ENCODE measurements at places on chromosomes 3 and 15. TPM values are rescaled to one million over a fixed set of nuclear protein-coding genes. Genes with fewer than 3 reads are reported as not detected.

Gene VIPR1
- total RNA-seq, result 9.6 TPM

Gene C2CD4A
- 0.23 TPM for total RNA-seq

Gene MITF
- total RNA-seq, result not detected

Gene GPR62
- total RNA-seq, result not detected

Gene KNL1
- 54.2 TPM for total RNA-seq

Gene RBP2
- total RNA-seq, result not detected

Gene B3GALNT1
- 3.9 TPM for total RNA-seq

DNA sequence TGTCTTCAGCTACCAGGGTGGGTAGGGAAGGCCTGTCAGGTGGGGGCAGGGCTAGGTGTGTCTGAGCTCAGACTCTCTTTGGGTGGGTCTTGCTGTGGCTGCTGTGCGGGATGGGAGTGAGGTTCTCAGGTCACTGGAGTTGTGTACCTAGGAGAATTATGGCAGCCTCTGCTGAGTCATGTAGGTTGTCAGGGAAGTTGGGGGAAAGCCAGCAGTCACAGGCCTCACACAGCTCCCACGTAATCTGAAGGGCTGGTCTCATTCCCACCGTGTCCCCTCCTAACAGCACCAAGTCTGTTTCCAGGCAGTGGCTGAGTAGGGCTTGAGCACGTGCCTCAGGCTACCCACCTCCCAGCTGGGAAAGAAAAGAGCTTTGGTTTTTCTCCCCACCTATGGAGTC lies 67.0 kb downstream of the CHCHD4 start:
- H3K4me3 ChIP-seq, result no peak overlapping the region
- no peak for DNase-seq
- H3K36me3 ChIP-seq, result no peaks in the 10 kb centered on the region
- H3K4me1 ChIP-seq, result no peaks in the 10 kb centered on the region
- H3K27ac ChIP-seq, result no peak overlapping the region
- H3K27me3 ChIP-seq, result no peaks in the 10 kb centered on the region

- no peak overlapping the region for H3K27ac ChIP-seq
- H3K4me1 ChIP-seq, result no peaks in the 10 kb centered on the region
- H3K4me3 ChIP-seq, result no peak overlapping the region
- no peak for DNase-seq
These were observed 114.1 kb upstream of the PPP2R3A start for GRCh38 chr3:135851201-135852081.

DNA sequence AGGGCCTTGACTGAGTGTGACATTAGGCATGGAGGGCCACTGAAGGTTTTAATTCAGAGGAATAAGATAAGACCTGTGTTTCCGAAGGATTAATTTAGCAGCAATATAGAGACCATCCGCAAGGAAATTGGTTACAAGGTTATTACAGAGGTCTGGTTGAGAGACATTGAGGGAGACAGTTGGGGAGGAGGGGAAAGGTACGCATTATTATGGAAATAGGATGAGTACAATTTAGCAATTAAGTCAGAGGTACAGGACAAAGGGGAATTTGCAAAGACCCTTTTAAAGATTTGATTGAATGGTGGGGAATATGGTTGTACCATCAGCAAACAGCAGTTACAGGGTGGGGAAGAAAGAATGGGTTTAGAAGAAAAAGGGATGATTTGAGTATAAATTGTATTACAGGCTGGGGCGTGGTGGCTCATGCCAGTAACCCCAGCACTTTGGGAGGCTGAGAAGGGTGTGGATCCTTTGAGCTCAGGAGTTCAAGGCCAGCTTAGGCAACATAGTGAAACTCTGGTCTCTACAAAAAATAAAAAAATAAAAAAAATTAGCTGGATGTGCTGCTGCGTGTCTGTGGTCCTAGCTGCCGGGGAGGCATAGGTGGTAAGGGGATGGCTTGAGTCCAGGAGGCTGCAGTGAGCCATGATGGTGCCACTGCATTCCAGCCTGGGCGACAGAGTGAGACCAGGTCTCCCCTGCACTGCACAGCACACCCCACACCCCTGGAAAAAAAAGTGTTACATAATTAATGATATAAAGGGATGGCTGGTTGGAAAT lies 11.3 kb downstream of the ARL8B start:
- H3K4me1 ChIP-seq, result peaks cover 29% of the 10 kb centered on the region
- H3K4me3 ChIP-seq, result no peak overlapping the region
- peaks cover 8% of the 10 kb centered on the region for H3K36me3 ChIP-seq
- DNase-seq, result no peak
- H3K27ac ChIP-seq, result no peak overlapping the region

DNA sequence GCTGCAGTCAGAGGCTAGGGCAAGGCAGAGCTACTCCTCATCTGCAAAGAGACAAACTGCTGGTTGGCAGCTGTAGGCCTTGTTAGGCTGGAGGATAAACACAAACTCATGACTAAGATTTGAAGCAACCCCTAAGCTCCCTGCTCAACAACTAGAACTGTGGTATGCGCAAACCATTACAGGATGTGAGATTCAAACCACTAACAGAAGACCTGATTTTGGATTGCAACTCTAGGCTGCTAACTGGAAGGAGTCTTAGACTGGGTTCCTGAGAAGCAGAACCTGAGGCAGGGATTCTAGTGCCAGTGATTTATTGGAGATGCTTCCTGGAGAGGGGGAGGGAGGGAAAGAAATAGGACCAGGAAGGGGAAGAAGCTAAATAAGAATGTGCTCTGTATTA lies 22.5 kb downstream of the CCR4 start:
- H3K4me3 ChIP-seq, result peak overlapping the region; percentile 6
- H3K4me1 ChIP-seq, result peaks cover 60% of the 10 kb centered on the region
- peaks cover 29% of the 10 kb centered on the region for H3K36me3 ChIP-seq
- no peaks in the 10 kb centered on the region for H3K27me3 ChIP-seq
- peak overlapping the region; percentile 90 for H3K27ac ChIP-seq

- no peak overlapping the region for H3K27ac ChIP-seq
- peaks cover 34% of the 10 kb centered on the region for H3K4me1 ChIP-seq
- no peak overlapping the region for H3K4me3 ChIP-seq
These were observed 14.8 kb downstream of the LYSMD4 start for GRCh38 chr15:99718421-99718820.

DNA sequence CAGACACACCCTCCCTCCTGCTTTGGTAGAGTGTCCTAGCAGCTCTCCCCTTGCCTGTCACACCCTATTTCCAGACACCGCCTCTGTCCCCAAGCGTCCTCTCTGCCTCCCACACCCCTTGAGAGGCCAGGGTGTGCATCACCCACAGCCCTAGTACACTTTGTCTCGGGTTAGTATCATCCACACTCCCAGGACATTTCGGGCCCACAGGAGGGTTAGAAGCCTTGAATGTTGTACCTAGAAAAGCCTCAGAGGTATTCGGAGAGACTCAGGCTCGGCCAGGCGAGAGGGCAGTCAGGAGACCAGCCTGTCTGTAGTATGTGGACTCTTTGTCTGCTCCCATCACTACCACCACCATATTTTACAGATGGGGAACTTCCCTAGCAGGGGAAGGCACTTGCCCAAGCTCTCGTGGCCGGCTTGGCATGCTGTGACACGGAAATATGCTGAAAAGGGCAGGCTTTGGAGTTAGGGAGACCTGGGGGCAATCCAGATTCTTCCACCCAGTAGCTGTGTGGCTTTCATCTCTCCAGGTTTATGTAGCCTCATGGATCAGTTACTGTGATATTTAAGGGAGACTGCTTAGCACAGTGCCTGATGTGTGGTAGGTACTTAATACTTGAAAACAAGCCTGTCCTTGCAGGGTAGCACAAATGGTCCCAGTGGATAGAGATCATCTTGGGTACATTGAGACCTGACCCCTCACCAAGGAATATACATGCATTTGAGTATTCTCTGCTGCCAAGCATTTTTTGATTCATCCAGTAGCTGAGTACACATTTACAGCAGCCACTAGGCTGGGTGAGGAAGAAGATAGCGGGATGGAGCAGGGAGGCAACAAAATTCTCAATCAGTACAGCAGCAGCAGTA lies 1.4 kb downstream of the TMEM43 start:
- H3K27ac ChIP-seq, result peak overlapping the region; percentile 90
- H3K36me3 ChIP-seq, result peaks cover 43% of the 10 kb centered on the region
- H3K4me1 ChIP-seq, result peaks cover 57% of the 10 kb centered on the region
- H3K4me3 ChIP-seq, result peak overlapping the region; percentile 92
- DNase-seq, result no peak

DNA sequence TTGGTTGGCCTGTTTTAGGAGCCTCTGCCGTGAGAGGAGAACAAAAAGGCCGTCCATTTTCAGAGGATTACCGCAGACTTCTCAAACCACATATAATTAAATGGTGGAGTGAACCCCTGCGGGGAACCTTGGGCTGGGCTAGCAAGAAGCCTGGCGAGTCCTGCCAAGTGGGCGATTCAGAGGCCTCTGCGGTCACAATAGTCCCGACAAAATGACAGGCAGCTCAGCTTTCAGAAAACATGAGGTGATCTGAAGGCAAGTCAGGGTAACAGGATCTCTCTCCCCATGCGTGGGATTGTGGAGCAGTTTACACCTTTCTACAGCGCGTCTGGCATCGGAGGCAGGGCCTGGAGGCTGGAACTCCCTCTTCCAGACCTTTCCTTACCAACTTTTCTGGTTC lies 134.8 kb downstream of the ASB7 start:
- H3K4me3 ChIP-seq, result no peak overlapping the region
- H3K27me3 ChIP-seq, result peaks cover 6% of the 10 kb centered on the region
- H3K36me3 ChIP-seq, result no peaks in the 10 kb centered on the region

DNA sequence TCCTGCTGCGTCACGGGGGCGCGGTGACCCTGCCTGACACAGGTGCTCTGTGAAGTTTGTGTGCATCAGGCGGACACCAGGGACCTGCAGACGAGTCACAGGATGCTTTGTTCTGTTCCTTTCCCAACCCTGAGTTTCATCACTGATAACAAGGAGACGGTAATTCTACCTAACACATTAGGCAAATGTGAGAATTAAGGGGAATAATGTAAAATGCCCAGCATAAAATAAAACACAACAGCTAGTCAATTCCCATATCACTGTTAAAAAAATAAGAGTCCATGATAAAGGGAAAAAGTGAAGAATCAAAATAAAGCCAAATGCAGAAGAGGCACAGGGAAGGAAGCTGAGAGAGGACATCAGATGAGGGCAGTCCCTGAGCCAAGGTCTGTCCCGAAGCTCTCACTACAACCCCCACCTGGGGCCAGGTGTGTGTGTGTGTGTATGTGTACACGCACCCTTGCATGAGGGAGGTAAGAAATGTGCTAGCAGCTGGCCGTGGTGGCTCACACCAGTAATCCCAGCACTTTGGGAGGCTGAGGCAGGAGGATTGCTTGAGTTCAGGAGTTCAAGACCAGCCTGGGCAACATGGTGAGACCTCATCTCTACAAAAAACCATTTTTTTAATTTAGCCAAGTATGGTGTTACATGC lies 27.5 kb downstream of the PLA2G4D start:
- H3K27ac ChIP-seq, result no peak overlapping the region
- H3K36me3 ChIP-seq, result no peaks in the 10 kb centered on the region
- no peak overlapping the region for H3K4me3 ChIP-seq
- H3K4me1 ChIP-seq, result peaks cover 1% of the 10 kb centered on the region
- no peak for DNase-seq

- no peak overlapping the region for H3K4me3 ChIP-seq
- no peaks in the 10 kb centered on the region for H3K27me3 ChIP-seq
These were observed 55.5 kb downstream of the LRRC28 start for GRCh38 chr15:99306694-99307338.

DNA sequence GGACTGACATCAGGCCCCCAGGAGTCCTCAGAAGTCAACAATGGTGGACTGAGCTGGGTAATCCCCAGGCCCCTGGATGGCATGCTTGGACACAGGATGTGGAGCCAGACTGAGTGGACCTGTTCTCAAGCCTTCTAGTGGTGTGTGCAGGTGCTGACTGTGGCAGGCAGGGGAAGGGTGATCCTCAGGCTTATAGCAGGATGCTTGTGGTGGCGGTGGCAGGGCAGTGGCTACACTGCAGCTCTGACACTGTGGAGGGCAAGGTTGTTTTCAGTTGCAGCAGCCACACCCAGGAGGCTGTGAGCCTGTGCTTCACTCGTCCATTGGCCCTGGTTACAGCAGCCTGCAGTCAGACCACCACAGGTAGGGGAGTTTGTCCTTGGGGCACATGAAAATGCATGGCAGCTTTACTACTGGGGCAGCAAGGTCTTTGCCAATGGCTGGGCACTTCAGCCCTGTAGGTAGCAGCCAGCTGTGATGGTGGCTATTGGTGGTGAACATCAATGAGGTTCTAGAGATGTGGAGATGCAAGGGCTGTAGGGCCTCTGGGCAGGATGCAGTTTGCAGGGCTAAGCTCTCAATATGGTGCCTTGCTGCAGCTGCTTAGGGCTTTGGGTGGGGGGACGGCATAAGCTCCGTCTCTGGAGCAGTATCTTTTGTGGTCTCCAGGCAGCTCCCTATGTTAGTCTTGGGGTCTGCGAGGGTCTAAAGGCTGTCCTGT lies 17.5 kb upstream of the MYO5A start:
- H3K4me3 ChIP-seq, result peak overlapping the region; percentile 33
- peaks cover 61% of the 10 kb centered on the region for H3K36me3 ChIP-seq
- DNase-seq, result peak; percentile 63

- H3K27me3 ChIP-seq, result no peaks in the 10 kb centered on the region
- H3K4me3 ChIP-seq, result no peak overlapping the region
- peaks cover 14% of the 10 kb centered on the region for H3K36me3 ChIP-seq
- peaks cover 3% of the 10 kb centered on the region for H3K4me1 ChIP-seq
- no peak overlapping the region for H3K27ac ChIP-seq
These were observed 852 bp downstream of the STAB1 start for GRCh38 chr3:52495777-52496602.

DNA sequence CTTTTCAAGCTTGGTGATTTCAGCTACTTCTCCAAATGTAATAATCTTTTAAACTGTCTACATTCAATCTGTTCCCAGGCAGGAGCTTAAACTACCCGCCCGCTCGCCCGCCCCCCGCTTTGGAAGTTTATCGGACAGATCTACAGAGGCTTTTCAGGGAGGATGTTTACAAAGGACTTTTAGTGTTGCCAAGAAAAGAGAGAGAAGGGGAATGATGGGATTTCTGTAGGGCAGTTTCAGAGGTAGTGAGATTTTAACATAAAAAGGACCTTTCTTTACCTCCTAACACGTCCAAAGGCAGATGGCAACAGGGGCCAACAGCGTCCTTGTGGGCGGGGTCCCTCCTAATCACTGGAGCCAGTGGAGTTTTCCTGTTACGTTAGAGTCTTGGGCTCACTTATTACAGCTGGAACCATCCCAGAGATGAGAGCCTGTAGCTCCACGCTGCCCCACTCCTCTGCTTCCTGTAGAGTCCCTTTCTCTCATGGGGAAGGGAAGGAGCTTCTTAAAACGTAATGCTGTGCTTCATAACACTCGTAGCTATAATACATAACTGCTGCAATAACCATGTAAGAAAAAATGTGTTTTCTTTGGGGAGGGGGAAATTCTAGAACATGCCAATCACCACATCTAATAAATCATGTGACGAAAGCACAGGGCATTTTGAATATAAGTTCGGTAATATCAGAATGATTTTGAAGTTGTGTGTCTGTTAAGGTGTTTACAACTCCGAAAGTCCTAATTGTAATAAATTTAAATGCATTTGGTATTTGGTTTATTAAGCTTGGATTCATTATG lies 30.9 kb downstream of the HES1 start:
- H3K27ac ChIP-seq, result no peak overlapping the region
- H3K36me3 ChIP-seq, result no peaks in the 10 kb centered on the region
- H3K4me3 ChIP-seq, result no peak overlapping the region
- peaks cover 67% of the 10 kb centered on the region for H3K27me3 ChIP-seq
- H3K4me1 ChIP-seq, result peaks cover 11% of the 10 kb centered on the region

Measured in activated CD4-positive, alpha-beta memory T cell treated with anti-CD3 and anti-CD28 coated beads, Interleukin-2, amount 10 ng/mL, durations not matched to agents 7 days and 5 days (primary cell).